Endothelial cell of umbilical vein (primary cell): ENCODE measurements at places on chromosomes 5 and 9. TPM values are rescaled to one million over a fixed set of nuclear protein-coding genes. Genes with fewer than 3 reads are reported as not detected.

Gene PCDHB6
- polyA plus RNA-seq: 0.03 and 0.04 TPM in 2 replicates

Gene SIT1
- polyA plus RNA-seq: not detected in 2 replicates

Gene NPR2
- 14.4 and 16.4 TPM in 2 replicates for polyA plus RNA-seq

Gene ZDHHC12
- polyA plus RNA-seq: 62.0 and 86.1 TPM in 2 replicates

Gene CATSPER3
- polyA plus RNA-seq: 0.35 and 0.43 TPM in 2 replicates

Gene SOX30
- not detected in 2 replicates for polyA plus RNA-seq

Gene HRCT1
- polyA plus RNA-seq: 7.0 and 9.9 TPM in 2 replicates

Gene CSF1R
- polyA plus RNA-seq: not detected in 2 replicates

Gene NKD2
- 0.03 and 0.08 TPM in 2 replicates for polyA plus RNA-seq

Gene GBA2
- 99.9 and 110 TPM in 2 replicates for polyA plus RNA-seq

Gene IFNB1
- polyA plus RNA-seq: not detected in 2 replicates

Gene TMOD1
- polyA plus RNA-seq: 0.13 and 0.26 TPM in 2 replicates

DNA sequence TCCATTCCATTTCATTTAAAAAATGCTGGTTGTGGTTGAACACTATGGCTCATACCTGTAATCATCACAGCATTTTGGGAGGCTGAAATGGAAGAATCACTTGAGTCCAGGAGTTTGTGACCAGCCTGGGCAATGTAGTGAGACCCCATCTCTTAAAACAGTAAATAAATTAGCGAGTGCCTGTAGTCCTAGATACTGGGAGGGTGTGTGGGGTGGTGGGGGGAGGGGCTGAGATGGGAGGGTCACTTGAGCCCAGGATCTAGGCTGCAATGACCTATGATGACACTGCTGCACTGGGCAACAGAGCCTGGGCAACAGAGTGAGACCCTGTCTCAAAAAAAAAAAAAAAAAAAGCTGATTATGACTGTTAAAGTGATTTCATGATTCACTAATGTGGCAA lies 29.1 kb downstream of the DDX46 start:
- no peak overlapping the region for H3K27ac ChIP-seq
- peaks cover 11% of the 10 kb centered on the region for H3K36me3 ChIP-seq
- no peak overlapping the region for H3K4me3 ChIP-seq
- DNase-seq: no peak

GRCh38 chr5:160315968-160316367 lies 3.6 kb upstream of the CCNJL start:
- no peak overlapping the region for H3K4me3 ChIP-seq
- no peaks in the 10 kb centered on the region for H3K36me3 ChIP-seq

GRCh38 chr9:120935383-120935857 lies 8.8 kb upstream of the TRAF1 start:
- H3K4me3 ChIP-seq: no peak overlapping the region
- peak; percentile 99 for DNase-seq
- H3K27me3 ChIP-seq: no peaks in the 10 kb centered on the region

DNA sequence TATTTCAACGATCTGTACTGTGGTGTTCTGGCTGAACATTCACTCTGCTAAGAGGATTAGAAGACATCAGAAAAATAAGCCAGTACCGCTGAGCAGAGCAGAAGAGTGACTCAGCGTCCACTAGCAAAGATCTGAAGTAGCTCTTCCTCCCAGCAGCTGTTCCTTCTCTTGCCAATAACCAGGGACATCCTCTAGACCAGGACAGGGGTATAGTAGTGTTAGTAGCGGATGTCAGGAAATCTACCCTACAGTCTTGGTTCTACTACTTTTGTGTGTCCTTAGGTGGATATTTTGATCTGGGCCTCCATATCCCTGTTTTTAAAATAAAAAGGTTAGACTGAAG lies 103.6 kb downstream of the TSSK1B start:
- peaks cover 9% of the 10 kb centered on the region for H3K4me1 ChIP-seq
- no peak overlapping the region for H3K27ac ChIP-seq
- H3K27me3 ChIP-seq: no peaks in the 10 kb centered on the region
- no peaks in the 10 kb centered on the region for H3K36me3 ChIP-seq
- DNase-seq: no peak

GRCh38 chr5:79834754-79835714 lies 145.4 kb downstream of the CMYA5 start:
- no peak overlapping the region for H3K4me3 ChIP-seq
- no peak overlapping the region for H3K27ac ChIP-seq
- no peaks in the 10 kb centered on the region for H3K4me1 ChIP-seq
- no peaks in the 10 kb centered on the region for H3K36me3 ChIP-seq
- DNase-seq: no peak

DNA sequence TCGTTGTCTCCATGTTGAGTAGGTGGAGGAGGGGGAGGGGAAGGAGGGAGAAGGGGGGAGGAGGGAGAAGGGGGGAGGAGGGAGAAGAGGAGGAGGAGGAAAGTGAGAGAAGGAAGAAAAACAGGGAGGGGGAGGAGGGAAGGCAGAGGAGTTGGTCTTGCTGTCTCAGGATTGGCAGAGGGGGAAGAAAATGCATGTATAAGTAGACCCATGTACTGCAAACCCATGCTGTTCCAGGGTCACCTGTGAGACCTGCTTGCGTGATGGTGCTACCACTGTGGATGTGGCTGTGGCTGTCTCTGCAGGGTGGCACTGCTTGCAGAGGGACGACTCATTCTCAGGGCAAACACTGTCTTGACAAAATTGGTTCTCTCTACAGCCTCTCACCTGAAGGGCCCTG lies 76.3 kb downstream of the PTCH1 start:
- no peaks in the 10 kb centered on the region for H3K27me3 ChIP-seq
- H3K4me3 ChIP-seq: no peak overlapping the region
- DNase-seq: no peak
- no peak overlapping the region for H3K27ac ChIP-seq
- H3K4me1 ChIP-seq: no peaks in the 10 kb centered on the region
- no peaks in the 10 kb centered on the region for H3K36me3 ChIP-seq

DNA sequence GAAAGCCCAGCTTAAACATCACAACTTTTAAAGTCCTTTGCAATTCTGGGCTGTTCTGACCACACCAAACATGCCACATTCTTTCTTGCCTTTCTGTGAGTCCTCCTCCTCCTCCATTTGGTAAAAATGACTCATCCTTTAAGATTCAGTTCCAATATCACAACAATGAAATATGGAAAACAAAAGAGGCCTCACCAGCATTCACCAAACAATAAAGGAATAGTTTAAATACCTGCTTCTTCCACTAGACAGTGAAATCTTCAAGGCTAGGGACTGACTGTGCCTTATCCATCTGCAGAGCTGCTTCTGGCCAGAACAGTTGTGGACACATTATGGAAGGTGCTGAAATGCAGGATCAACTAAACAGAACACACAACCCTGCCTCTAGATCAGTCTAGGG lies 36.0 kb downstream of the NR6A1 start:
- peaks cover 7% of the 10 kb centered on the region for H3K4me1 ChIP-seq
- H3K27ac ChIP-seq: no peak overlapping the region
- DNase-seq: peak; percentile 48
- H3K4me3 ChIP-seq: no peak overlapping the region
- no peaks in the 10 kb centered on the region for H3K36me3 ChIP-seq

DNA sequence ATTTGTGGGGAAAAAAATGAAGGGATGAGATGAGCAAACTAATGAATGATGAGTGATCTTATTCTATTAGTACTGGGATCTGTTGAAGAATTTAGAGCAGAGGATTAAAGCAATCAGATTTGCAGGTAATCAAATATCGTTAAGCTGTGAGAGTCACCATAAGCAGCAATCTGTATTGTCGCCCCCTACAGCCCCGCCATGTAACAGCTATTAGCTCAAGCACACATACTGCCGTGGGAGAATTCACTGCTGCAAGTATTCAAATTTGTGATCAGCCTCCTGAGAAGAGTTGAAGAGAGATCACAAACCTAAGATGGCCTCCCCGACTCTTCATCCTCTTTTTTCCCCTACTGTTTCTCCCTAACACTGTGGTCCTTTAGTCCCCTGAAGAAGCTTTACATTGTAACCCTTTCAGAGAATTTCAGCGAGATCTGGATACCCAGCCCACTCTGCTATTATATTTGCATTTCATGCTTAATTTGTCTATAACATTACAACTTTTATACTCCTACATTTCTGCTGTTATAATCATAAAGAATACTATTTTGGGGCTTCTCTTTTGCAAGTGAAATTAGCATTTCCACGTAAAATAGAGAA lies 28.5 kb upstream of the PHF24 start:
- H3K36me3 ChIP-seq: no peaks in the 10 kb centered on the region
- peaks cover 18% of the 10 kb centered on the region for H3K27me3 ChIP-seq
- DNase-seq: peak; percentile 32
- no peak overlapping the region for H3K27ac ChIP-seq
- H3K4me3 ChIP-seq: no peak overlapping the region

DNA sequence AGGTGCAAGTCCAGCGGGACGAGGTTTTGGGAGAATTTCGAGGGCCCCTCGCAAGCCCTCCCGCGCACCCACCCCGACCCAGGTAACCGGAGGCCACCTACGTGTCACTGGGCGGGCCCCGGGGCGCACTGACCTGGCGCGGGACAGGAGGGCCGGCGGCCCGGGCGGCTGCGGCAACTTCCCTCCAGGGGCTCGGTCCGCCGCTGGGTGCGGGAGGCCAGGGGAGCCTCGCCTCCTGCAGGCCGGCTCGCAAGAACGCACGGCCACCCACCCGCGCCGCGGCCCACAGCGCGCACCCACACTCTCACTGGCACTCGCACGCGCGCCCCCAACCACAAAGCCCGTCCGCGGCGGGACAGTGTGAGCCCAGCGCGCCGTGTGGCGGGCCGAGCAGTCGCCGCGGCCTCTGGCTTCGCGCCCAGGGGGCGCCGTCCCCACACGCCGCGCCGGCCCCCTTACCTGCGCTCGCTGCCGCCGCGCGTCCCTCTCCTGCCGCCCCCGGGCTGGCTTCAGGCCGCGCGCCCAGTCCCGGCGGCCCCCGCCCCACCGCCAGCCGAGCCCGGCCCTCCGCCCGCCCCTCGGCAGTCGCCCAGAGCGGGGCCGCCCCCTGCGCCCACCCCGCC lies 451 bp downstream of the LPAR1 start:
- H3K27me3 ChIP-seq: peaks cover 23% of the 10 kb centered on the region
- H3K36me3 ChIP-seq: no peaks in the 10 kb centered on the region
- DNase-seq: no peak
- no peak overlapping the region for H3K27ac ChIP-seq

DNA sequence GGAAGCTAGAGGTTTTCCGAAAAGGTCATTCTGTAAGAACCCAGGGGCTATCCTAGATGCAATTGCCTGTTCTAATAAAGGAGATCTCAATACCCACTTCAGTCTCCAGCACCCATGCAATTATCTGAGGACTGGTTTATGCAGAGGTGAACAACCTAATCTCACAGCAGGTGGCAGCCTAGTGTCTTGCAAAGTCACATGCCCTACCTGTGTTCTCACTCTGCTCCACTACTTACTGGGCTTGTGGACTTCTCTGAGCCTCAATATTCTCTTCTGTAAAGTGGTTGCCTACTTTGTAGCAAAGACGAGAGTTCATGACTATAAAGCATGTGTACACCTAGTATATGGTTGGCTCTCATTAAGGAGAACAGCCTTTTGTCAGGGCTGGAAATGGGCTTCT lies 21.0 kb upstream of the ALDH1B1 start:
- no peak for DNase-seq
- no peak overlapping the region for H3K27ac ChIP-seq
- H3K27me3 ChIP-seq: peaks cover 18% of the 10 kb centered on the region

- DNase-seq: no peak
- no peak overlapping the region for H3K4me3 ChIP-seq
- no peaks in the 10 kb centered on the region for H3K4me1 ChIP-seq
- H3K27me3 ChIP-seq: no peaks in the 10 kb centered on the region
- no peak overlapping the region for H3K27ac ChIP-seq
Measured at GRCh38 chr5:174759091-174759490, 34.7 kb downstream of the MSX2 start.
